AG08396 (cell line): ENCODE measurements at places on chromosomes 12 and 14.
A peak's percentile ranks its signal among the peaks of the same experiment; 100 is the strongest.

DNA sequence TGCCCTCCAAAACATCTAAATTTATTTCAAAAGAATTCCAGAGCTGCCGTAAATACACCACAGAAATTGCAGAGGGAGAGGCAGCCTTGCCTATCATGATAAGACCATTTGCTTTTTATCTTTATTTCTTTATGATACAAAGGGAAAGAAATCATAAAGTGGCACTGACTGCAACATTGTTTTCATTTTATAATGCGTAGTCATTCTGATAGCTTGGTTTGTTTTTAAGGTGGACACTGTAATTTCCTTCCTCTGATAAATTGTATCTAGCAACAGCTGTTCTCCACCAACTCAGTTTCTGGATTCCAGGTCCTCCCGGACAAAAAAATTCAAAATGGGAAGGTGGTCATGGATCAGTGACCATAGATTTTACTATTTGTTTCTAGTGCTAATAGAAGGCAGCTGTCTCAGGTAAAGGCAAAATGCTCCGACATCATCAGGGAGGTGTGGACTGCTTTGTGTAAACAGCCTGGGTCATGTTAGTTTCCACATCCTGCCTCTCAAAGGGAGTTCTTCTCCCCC lies 623 bp upstream of the TSPAN8 start:
- no peak for DNase-seq

- no peak for DNase-seq
These were observed 661.0 kb downstream of the RPS29 start for GRCh38 chr14:48925184-48925583.

GRCh38 chr12:104677441-104678089 lies 220.8 kb downstream of the CHST11 start:
- no peak for DNase-seq

GRCh38 chr14:90677484-90678050 lies 138.7 kb downstream of the TTC7B start:
- no peak for DNase-seq

- no peak for DNase-seq
These were observed 307.1 kb downstream of the RPL10L start for GRCh38 chr14:46344327-46344937.

DNA sequence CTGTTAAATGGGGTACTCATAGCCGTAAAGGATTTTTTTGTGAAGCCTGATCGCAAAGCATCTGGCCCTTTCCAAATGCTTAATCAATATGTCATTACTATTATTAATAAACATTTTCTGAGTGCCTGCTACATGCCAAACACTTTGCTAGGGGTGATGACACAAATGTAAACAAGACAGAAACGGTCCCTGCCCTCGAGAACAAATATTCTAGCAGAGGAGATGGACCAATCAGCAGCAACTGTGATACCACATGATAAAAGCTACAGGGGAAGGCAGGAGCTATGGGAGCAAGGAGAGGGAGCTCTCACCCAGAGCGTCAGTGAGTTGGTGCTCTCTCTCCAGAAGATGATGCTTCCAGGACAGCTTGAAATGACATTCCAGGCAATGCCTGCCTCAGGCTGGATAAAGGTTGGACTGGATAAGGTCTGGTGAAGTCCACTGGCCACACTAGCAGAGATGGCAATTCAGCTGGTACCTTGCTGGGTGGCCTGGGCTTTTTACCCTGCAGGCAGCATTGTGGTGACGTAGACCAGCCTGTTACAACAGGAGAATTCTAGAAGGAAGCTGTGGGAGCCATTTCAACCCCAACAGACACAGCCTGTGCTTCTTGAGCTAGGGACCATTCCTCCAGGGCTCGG lies 41.1 kb downstream of the ERH start:
- no peak for DNase-seq

GRCh38 chr12:67590149-67590790 lies 58.3 kb upstream of the DYRK2 start:
- DNase-seq: no peak

GRCh38 chr12:67039995-67040860 lies 228.9 kb upstream of the CAND1 start:
- DNase-seq: no peak

- no peak for DNase-seq
These were observed 15.2 kb downstream of the FBXO33 start for GRCh38 chr14:39417014-39417413.

DNA sequence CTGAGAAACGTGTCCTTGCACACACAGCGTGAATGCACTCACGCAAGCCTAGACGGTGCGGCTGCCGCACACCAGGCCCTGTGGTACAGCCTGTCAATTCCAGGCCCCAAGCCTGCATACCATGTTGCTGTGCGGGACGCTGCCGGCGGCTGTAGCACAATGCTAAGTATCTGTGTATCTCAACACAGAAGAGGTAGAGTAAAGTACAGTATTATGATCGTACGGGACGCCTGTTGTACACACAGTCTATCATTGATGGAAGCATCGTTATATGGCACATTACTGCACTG lies 45.0 kb downstream of the AMN start:
- no peak for DNase-seq

- no peak for DNase-seq
These were observed 124.2 kb downstream of the DENND5B start for GRCh38 chr12:31466768-31467167.

- DNase-seq: no peak
These were observed 1.0 kb upstream of the TBK1 start for GRCh38 chr12:64450711-64451486.

DNA sequence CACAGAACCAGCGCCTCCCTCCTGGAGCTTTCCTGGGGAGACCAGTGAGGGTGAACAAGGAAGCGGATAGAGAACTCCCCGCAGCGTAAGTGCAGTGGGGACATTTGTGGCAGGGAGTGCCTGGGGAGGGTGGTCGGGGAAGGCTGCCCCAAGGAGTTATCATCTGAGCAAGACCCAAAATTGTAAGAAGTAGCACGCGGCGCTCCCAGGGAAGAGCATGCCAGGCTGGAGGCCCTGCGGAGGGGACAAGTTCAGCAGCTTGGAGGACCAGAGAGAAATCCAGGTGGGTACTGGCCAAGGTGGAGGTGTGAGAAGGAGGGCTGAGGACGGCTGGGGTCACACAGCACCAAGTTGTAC lies 46.2 kb upstream of the RIMBP2 start:
- DNase-seq: no peak

- no peak for DNase-seq
These were observed 5.5 kb downstream of the HOXC10 start for GRCh38 chr12:53990311-53991076.

DNA sequence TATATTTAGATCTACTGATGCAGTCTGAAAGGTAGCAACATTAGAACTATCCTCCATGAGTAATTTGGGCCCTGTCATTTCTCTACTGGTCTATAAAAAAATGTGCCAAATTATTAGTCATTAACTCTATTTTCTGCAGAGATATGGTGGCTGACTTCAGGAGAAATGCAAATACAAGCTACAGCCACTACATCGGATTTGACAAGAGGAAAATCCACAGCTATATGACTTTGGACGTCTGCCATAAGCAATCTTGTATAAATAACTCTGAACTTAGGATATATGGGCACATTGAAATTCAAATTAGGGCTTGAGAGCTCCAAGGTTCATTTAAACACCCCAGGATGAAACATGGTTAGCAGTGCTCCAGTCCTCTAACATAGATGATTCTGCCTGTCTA lies 983.0 kb upstream of the LRFN5 start:
- DNase-seq: no peak

GRCh38 chr12:111222523-111222922 lies 146.4 kb downstream of the PHETA1 start:
- no peak for DNase-seq

GRCh38 chr14:31025367-31026076 lies at the start of gene AP4S1:
TSS of gene AP4S1 (plus strand) at chr14:31025649. CDS start at chr14:31066197, 40,548 bp downstream.
- DNase-seq: peak; percentile 31

DNA sequence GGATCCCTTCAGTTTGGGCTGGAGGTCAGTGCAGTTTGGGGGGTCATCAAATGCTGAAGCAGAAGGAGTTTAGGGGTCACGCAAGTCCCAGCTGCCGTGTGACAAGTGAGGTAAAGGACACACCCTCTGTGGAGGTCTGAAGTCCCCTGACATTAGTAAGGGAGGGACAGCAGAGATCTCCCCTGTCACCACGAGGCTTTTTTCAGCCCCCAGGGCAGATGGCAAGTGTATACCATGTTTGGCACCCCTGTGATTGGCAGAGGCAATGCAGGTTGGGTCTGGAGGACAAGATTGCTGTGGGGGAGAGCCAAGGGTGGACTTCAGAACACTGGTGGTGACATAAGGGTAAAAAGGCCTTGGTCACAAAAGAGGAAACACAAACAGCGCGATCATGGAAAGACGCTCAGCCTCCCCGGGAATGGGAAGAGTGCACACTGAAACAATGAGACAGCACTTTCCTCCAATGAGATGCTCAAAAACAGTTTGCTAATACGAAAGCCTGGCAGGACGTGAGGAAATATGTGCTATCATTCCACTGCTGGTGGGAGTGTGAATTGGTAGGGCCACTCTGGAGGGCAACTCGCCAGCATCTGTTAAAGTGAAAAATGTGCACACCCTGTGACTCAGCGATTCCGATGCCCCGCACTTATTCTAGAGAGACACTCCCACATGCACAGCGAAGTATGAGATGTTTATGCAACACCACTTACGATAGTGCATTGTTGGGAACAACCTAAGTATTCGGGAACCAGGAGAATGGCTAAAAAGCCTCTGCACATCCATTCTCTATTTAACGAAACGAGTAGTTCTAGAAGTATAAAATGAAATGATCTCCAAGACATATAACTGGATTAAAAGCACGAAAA lies 14.4 kb upstream of the CD27 start:
- DNase-seq: peak; percentile 91

DNA sequence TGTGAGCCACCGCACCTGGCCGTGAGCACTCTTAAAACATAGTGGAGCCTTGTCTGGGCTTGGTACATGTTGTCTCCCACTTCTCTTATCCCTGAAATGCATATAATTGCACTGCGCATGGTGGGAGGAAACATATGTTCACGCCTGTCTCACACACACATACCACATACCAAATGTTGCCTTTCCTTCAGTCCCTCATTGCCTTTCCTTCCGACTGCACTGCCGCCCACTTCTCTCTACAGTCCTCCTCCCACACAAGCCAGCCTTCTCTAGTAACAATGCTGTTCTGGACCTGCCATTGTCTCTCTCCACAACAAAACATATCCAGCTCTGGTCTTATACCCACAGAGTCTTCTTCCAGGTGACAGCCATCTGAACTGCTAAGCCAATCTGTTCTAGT lies 88.3 kb upstream of the PTHLH start:
- DNase-seq: no peak

GRCh38 chr14:92950773-92951172 lies 27.8 kb downstream of the CHGA start:
- no peak for DNase-seq

DNA sequence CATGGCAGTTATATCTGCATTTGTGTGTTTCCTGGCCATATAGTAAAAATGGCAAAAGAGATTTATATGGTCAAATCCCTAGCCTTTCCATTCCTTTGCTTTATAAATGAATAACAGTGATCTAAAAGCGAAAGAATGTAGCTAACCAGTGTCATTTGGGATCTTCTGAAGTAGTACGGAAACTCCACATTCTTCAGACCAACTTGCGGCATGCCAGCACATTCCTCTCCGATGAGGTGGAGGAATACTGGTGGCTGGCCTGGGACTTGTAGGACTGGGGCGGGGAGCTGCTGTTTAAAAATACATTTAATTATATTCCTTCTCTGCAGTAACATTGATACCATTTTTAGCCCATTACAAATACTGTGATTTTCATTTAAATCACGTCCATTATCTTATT lies 85.3 kb downstream of the SAMD4A start:
- peak; percentile 91 for DNase-seq

GRCh38 chr12:95790033-95790916 lies at the start of gene NTN4:
TSS of gene NTN4 (minus strand) at chr12:95790764. CDS start at chr12:95790309, 455 bp downstream.
- DNase-seq: peak; percentile 58

DNA sequence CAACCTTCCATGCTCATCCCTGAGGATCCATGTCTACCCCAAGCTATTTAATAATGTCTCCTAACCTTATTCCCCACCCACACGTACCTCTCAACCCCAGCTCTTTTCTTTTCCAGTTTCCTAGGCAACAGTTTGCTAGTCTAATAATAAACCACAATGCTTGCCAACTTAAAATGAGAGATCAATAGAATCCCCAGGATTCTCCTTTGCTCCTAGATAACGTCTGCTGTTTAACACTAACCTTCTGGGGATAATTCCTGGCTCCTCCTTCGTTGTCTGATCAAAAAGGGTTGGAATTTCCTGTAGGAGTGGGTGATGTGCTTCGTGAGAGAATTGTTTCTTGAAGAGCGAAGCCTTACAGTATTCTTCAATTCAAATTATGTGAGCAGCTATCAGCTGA lies 42.2 kb upstream of the DBX2 start:
- no peak for DNase-seq

DNA sequence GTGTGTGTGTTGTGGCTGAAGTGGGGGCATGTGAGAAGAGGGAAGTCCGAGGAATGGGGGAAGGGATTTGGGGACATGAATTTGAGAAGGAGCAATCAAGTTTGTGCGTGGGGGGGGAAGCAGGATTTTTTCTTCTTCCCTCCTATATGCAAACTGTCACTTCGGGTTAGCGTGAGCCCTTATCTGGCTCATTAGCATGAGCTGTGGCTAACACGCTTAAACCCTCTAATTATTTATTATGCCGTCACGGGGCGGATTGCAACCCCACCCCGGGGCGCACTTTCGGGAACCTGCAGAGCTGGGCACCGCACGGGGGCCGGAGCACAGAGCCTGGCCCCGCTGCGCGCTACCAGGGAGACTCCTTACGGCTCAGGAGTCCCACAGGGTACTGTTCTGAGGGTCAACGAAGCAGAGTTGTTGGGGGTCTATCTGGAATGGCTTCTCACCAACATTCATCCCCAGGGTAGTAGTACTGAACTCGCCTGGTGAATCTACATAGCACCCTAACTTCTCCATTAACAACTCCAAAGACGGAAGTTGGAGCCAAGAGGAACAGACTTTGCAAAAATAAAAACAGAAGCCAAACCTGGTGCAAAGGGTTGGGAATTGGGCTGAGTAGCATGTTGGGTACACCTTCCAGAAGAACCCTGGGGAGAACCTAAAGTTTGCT lies 6.4 kb upstream of the ASCL1 start:
- DNase-seq: no peak
